GF-D8 (cell line): ENCODE measurements at places on chromosomes 13 and 19.

DNA sequence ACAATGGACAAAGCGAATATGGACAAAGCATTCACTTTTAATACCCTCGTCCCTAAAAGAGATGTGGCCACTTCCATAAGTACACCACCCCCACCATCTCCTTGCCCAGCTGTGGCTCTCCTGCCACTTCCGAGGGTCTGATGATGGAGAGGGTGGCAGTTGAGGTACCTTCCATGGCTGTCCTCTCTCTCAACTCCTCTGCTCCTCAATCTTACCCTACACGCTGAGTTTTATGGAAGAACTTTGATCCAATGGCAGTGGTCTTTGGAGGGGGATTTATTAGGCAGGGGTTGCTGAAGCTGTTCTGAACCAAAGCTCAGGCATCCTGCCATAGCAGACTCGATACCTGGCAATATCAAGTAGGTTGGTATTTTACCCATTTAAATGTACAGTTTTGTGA, 413.0 kb downstream of the TSHZ3 start:
- DNase-seq = no peak

GRCh38 chr19:32131005-32131404, 214.4 kb upstream of the ZNF507 start:
- no peak for DNase-seq

DNA sequence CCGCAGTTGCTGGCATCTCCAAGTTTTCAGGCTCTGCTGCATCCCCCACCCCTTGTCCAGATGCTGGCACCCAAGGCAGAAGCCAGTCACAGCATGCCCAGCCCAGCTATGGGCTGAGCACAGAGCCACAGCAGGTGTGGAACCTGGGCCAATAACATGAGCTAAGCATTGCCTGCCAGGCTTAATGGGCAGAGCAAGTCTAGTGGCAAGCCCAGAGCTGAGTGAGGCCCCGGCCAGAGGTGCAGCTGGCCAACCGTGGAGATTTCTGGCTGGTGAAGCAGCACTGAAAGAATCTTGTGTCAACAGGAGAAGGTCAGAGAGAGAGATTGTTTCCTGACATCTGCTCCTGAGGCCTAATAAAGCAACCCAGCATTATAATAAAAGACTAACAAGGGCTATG, 111.0 kb downstream of the B3GLCT start:
- DNase-seq = no peak

DNA sequence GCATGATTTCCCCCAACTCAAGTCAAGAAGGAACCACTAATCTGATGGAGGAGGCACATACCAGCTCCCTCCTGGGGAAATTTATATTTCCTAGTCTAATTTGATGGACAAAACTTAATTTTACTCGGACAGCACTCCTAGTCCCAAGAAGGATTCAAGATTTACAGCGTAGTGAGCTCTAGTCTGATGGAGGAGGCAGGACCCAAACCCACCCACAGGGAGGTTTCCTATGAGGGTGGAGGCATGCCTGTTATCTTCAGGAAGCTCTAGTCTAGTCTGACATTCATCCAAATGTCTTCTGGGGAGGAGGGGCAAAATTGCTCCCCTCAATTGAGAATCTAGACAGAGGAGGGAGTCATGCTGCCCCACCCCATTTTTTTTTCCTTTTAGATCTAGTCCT, 10.4 kb upstream of the BCL3 start:
- DNase-seq = no peak
